ENCODE measurements at places on chromosomes 13 and 19.

DNA sequence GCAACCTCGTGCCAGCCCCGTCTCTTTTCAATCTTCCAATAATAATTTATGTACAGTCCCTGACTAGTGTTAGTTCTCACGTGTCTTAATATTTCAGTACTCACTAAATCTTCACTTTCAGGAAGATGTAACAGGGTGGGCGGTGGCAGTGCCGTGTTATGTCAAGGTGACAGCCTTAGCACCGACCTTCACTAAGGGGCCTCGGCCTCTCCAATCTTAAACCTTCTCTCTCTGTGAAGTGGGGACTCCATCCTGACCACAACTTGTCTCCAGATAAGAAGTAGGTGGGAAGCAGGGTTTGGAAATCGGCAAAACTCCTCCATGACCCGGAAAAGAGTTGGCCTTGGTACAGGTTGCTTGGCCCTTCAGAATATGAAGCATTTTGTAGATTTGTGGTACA lies 1.8 kb downstream of the RPS19 start:
- DNase-seq = no peak

DNA sequence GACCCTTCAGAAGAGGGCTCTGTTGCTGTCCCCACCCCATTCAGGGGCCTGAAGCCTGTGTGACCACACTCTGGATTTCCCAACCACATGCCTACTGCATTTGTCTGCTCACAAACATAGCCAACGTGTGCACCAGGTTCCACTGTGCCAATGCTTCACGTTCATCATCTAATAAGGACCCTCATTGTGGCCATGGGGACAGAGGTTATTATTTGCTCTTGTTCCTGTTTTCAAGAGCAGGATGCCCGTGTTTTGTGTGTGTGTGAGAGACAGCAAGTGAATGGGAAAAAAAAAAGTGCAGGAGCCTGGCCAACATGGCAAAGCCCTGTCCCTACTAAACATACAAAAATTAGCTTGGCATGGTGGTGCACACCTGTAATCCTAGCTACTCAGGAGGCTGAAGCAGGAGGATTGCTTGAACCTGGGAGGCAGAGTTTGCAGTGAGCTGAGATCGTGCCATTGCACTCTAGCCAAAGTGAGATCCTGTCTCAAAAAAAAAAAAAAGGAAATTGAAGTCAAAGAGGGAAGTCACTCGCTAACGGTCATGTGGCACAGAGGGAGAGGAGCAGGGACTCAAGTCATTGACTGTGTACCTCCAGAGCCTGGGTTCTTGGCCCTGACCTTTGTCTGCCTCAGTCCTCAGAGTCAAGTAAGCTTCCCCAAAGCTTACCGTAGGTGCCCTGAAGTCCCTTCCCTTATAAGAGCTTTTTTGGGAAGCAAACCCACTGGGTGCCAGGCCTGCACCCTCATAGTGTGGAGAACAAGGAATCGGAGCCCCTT lies 6.9 kb downstream of the B3GNT8 start:
- no peak for DNase-seq

DNA sequence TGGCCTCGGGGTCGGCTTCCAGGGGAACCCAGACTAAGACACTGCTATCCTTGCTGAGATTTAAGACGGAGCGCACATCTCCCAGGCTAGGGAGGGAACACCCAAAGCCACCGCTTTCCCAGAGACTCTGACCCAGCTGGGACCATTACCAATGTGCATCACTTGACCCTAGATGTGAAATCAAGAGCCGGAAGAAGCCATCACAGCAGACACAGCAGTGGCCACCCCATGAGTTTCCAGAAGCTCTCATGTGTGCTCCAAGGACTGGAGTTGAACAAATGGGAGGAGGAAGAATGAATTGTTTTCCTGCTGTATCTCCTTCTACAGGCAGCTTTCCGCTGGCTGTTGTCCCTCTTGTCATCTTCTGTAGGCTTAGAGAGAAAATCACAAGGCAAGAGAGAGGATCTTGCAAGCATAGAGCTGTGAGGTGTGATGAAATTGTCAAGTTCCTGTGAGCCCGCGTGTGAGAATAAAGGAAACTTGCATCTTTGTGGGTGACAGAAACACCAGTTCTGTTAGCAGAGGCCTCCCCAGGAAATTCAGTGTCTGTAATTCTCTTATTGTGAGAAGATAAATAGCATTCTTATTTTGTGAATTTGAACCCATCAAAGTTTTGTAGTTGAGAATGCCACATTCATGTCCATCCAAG lies 711.8 kb downstream of the UQCRFS1 start:
- DNase-seq = no peak

- DNase-seq = no peak
These were observed 7.9 kb upstream of the NEK5 start for GRCh38 chr13:52136763-52137162.

GRCh38 chr13:99007414-99007986 lies 29.6 kb upstream of the DOCK9 start:
- no peak for DNase-seq

DNA sequence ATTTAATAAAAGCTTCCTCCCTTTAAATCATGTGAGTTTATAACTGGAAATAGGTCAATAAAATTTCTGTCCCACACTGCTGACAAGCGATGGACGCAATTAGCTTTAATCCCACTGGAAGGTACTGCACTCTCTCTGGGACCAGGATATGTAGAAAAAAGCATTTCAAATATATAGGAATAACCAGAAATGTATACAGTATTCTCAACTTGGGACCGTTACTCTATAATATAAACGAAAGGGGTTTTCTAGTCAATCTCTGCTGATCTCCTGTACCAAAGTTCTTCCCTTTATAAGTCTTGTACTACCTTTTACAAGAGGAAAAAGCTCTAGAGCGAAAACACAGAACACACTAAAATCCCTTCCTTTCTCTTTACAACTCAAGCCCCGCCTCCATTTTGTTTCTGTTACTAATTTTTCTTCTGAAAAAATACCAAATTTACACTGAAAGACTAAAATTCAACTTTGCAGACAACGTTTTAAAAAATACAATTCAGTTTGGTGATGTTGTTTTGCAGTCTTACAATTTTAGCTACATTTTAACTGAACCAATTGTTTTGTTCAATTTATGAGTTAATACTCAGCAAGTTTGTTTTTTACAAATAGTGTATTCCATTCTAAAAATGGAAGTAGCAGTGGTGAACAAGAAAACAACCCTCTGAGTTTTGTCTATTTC lies 1.7 kb upstream of the USPL1 start:
- peak; percentile 32 for DNase-seq

GRCh38 chr19:15354566-15355296 lies 22.4 kb upstream of the BRD4 start:
- DNase-seq = no peak

DNA sequence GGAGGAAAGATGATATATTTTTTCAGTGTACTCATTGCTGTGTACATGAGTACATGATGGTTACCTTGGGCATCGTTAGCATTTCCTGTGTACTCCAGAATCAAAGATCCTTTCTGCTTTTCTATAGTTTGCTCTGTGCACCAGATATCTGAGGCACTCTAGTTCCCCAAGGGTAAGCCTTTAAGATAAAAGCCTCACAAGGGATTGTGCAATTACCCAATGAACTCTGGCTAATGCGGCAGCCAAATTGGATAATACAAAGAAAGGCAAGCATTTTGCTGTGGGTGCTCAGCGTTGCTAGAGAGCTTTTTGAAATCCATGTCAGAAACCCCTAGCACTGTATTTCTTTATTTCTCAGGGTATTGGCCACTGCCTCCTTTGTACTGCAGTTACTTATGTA lies 2.9 kb downstream of the CYSLTR2 start:
- no peak for DNase-seq

GRCh38 chr19:4227771-4228170 lies 1.6 kb upstream of the EBI3 start:
- DNase-seq = no peak

GRCh38 chr13:45194081-45194939 lies 6.5 kb downstream of the KCTD4 start:
- DNase-seq = peak; percentile 57
